ENCODE measurements at places on chromosomes 7 and 10.

GRCh38 chr10:34716958-34717357, 98.1 kb downstream of the PARD3 start:
- no peak for DNase-seq

- DNase-seq: no peak
Observed at GRCh38 chr10:44476409-44477045, 91.6 kb upstream of the CXCL12 start.

DNA sequence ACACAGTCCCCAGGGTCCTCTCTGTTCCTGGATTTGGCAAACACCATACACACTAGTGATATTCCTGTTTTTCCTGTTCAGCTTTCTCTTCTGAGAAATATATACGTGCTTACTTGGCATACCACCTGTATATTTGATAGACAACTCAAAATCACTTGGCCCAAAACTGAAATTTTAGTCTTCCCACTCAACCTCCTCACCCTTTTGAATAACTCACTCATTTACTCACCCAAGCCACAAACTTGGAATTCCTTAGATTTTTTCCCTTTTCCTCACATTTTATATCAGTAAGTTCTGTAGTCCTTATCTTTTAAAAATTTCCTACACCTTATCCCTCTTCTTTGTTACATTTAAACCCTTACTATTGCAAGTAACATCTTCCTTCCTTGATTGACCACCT, 143.4 kb downstream of the PPP1R3A start:
- no peak for DNase-seq

GRCh38 chr7:71144963-71145362, 13.0 kb downstream of the GALNT17 start:
- no peak for DNase-seq

- no peak for DNase-seq
Observed at GRCh38 chr10:45308707-45309106, 6.7 kb downstream of the OR13A1 start.

DNA sequence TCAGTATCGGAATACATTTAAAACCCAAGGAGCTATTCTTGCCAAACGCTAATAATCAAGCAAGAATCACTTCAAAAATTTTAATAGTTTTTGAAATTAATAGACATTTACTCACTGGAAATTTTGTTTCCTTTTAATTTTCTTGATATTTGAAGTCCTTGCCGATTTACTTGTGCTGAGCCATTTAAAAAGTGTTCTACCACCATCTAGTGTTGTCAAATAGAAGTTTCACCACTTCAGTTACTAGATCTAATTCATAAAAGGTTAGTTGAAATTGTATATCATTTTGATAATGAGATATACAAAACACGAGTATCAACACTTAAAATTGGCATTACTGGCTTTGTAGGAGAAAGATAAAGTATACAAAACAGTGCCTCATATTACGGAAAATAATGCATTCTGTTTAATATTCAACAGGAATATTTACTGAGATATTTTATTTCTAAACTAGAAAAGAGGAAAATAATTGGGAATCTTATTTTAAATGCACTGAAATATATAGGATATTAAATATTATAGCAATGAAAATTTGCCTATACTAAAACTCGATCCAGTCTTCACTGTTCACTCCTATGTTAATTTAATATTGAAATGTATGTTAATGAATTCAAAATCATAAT, 664.8 kb upstream of the SEMA3D start:
- no peak for DNase-seq

- no peak for DNase-seq
Observed at GRCh38 chr10:86500846-86501245, 20.7 kb downstream of the WAPL start.
